ENCODE measurements at places on chromosomes 7 and 10.

DNA sequence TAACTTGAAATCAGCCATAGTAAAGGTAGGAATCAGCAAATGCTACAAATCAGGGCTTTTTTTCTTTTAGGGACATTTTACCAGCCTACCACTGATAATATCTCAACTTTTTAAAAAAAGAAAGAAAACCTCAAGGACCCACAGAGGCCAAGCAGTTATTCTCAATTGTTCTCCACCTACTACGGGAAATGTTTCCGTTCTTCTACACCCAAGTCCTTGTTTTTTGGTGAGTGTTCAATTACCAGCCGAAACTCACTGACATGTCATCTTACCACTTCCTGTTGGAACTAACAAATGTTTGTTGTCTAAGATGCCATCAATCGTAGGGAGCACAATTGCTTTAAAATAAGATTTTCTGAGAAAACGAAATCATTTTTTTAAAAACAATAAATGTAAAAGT, 50.2 kb upstream of the CDK1 start:
- no peak for DNase-seq

- DNase-seq: no peak
Observed at GRCh38 chr7:26115650-26116049, 36.3 kb upstream of the NFE2L3 start.

DNA sequence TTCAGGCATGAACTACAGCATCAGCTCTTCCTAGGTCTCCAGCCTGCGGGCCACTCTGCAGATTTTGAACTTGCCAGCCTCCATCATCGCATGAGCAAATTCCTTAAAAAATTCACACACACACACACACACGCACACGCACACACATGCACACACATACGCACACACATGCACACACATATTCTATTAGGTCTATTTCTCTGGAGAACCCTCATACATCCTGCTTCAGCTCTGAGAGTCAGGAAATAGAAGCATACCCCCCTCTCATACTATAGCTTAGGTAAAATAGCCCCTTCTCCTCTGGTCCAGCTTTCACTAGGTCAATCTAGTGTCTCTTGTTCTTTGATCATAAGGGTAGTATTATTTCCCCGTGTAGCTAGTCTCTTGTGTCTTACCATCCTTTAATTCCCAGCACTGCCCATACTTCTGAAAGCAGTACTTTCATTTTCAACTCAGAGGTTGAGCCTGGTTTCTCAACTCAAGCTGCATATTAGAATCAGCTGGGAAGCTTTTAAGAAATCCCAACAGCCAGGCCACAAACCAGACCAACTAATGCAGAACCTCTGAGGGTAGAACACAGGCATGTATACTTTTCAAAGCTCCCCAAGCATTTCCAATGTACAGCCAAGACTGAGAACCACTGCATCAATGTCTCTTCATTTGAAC, 30.9 kb upstream of the ITGB8 start:
- no peak for DNase-seq

- DNase-seq: no peak
Observed at GRCh38 chr10:133401500-133401899, 7.5 kb downstream of the MTG1 start.

DNA sequence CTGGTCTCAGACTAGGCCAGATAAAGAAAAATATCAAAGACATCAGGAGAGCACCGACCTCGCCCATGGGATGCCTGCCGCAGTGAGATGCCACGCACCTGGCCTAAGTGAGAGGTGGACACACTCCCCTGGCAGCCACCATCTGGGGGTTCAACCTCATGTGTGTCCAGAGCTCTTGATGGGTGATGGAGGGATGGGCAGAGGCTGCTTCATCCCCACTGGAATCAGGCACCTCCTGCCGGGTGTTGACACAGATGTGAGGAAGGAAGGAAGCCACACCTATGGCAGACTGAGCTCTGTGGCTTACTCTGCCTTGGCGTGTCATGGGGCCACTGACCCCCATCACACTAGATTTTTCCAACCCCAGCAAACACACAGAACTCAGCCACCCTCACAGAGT, 11.4 kb downstream of the ZNF488 start:
- DNase-seq: no peak

GRCh38 chr7:101996131-101996691, 178.8 kb downstream of the CUX1 start:
- no peak for DNase-seq

- DNase-seq: no peak
Observed at GRCh38 chr10:125076121-125076825, 84.1 kb downstream of the CTBP2 start.

- no peak for DNase-seq
Observed at GRCh38 chr7:41889472-41889871, 186.6 kb upstream of the INHBA start.

GRCh38 chr10:88409824-88410223, 173.3 kb downstream of the RNLS start:
- no peak for DNase-seq

- DNase-seq: no peak
Observed at GRCh38 chr10:73251683-73252444, 580 bp downstream of the MRPS16 start.

DNA sequence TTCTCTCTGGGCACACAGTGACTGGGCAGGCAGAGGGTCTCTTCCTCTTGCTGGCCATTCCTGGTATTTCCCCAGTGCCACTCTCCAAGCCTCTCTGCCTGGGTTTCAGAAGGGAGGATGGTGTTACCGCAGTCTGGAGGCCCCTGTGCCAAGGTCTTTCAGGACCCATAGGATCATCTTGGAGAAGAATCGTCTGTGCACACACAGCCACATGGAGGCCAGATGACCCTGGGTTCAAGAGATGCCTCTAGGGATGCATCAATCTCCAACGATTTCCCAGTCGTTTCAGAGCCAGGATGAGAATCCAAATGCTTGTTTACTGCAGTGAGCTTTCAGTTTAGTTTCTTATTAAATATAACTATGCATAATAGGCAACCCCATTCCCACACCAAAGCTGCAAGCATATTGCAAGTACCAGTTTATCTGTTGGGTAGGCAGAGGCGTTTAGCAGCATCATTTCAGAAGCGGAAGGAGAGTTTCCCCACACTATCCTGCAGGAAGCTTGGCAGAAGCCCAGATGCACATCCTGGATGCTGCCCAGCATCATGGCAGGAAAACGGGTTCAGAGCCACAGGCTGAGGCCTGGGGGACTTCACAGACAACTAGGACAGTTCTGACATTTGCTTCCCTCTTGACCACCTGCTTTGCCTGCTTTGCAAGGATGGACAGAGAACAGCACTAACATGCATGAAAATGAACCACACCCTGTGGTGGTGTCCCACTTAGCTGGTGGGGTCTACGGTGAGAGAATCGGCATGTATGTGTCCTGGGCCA, 134.7 kb upstream of the FAM20C start:
- no peak for DNase-seq

- no peak for DNase-seq
Observed at GRCh38 chr10:43407148-43407575, 1.8 kb downstream of the HNRNPF start.

GRCh38 chr7:923108-924041, 31.1 kb downstream of the ADAP1 start:
- DNase-seq: no peak

DNA sequence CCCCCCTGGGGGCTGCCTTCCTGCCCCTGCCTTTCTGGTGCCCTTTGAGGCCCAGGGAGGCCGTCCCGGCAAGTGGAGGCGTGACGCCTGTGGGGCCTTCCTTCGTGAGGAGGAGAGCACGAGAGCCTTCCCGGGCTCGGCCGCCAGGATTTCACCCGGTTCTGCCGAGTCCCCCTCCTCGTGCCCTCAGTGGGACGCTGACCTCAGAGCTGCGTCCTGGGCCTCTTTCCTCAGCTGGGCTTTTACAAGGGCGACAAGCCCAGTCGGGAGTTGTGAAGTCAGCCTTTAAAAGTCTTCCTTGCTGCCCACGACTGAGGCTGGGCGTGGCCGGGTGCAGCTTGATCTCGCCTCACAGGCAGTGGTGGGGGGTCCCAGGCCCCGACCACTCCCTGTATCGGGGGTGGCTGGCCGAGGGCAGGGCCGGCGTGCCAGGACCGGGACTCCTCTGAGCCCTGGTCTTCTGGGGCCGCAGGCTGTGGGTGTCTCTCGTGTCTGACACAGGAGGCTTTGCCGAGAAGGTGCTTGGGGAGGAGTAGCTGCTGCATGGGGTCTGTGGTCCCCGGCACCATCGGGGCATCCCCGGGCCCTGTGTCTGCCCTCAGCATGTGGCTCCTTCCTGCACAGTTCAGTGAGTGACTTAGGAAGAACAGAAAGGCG, 41.8 kb downstream of the FAM20C start:
- DNase-seq: no peak

GRCh38 chr10:49353895-49354566, 41.9 kb downstream of the DRGX start:
- DNase-seq: no peak

DNA sequence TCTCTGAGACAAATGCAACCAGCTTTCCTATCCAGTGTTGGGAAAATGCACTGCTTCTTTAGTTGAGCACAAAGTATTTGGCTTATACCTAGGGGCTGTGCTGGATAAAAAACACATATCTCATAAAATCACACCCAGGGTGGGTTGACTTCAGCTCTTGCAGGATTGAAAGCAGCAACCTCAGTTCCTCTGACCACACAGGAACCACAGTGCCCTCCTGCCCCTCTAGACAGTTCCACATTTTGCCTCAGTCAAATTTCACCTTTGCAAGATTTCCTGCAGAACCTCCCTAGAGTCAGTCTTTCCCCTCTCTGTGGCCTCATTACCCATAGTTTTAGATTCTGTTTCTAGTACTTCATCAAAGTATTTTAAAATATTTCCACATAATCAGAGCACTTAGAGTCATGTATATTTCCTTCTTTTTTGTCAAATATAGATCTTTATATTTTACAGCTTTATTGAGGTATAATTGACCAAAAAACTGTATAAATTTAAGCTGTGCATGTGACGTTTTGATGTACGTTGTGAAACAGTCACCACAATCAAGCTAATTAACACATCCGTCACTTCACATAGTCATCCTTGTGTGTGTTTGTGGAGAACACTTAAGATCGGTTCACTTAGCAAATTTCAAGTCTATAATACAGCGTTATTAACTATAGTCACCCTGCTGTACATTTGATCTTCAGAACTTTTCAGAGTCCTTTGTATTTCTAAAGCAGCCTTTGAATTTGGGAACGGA, 37.0 kb upstream of the EGR2 start:
- no peak for DNase-seq
